ENCODE measurements at places on chromosomes 16 and 17. TPM values are rescaled to one million over a fixed set of nuclear protein-coding genes. Genes with fewer than 3 reads are reported as not detected.

ZPBP2 gene
- total RNA-seq: not detected

- no peak overlapping the region for H3K4me3 ChIP-seq
- no peak for DNase-seq
- H3K4me1 ChIP-seq: no peaks in the 10 kb centered on the region
- no peak overlapping the region for H3K27ac ChIP-seq
Observed at GRCh38 chr17:70037498-70037897, 37.5 kb upstream of the KCNJ16 start.

GRCh38 chr17:75864448-75864871 is 9.3 kb upstream of the WBP2 start:
- no peak overlapping the region for H3K4me3 ChIP-seq
- H3K27me3 ChIP-seq: no peaks in the 10 kb centered on the region
- no peaks in the 10 kb centered on the region for H3K4me1 ChIP-seq
- DNase-seq: peak; percentile 70
- no peak overlapping the region for H3K27ac ChIP-seq

DNA sequence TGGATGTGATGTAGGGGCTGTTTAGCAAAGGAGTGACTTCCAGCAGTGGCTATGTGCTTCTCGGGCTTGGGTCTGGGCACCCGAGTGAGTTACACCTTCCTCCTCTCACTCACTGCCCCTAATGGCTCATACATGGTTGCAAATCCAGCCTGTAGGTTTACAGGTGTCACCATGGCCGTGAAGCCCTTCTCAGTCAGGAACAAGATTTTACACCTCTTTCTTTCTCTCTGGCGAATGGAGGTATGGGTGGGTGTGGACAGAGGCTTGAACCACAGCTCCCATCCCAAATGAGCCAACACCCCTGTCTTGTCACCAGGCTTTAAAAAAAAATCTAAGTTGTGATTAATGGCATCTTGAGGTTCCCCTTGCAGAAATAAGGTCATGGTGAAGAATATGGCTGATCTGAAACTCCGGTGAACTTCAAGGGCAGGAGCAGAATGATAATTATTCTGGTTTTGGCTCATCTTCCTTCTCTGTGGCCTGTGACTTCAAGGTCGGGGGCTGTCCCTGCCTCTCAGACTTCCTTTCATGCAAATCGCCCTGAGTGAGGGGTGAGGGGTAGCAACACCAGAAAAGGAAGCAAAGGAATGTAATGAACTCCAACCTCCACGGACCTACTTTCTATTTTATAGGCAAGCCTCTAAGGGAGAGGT is 331.2 kb downstream of the MAF start:
- H3K4me1 ChIP-seq: peaks cover 5% of the 10 kb centered on the region
- DNase-seq: no peak
- H3K36me3 ChIP-seq: no peaks in the 10 kb centered on the region
- H3K27ac ChIP-seq: no peak overlapping the region
- no peaks in the 10 kb centered on the region for H3K27me3 ChIP-seq
- H3K4me3 ChIP-seq: no peak overlapping the region

CES3 gene
- total RNA-seq: 3.7 TPM

INCA1 gene
- total RNA-seq: 1.5 TPM

AP2B1 gene
- total RNA-seq: 217 TPM

GRCh38 chr16:50625374-50625773 is 55.7 kb downstream of the SNX20 start:
- no peaks in the 10 kb centered on the region for H3K36me3 ChIP-seq
- H3K4me3 ChIP-seq: no peak overlapping the region
- H3K27me3 ChIP-seq: no peaks in the 10 kb centered on the region
- H3K27ac ChIP-seq: no peak overlapping the region
- no peak for DNase-seq

GRCh38 chr16:77805398-77805797 is 17.0 kb downstream of the VAT1L start:
- H3K36me3 ChIP-seq: peaks cover 40% of the 10 kb centered on the region
- H3K27me3 ChIP-seq: no peaks in the 10 kb centered on the region
- no peaks in the 10 kb centered on the region for H3K4me1 ChIP-seq
